ENCODE measurements at places on chromosomes 13 and 19.

GRCh38 chr13:31090961-31091624 is 70.6 kb downstream of the HSPH1 start:
- DNase-seq, result no peak

DNA sequence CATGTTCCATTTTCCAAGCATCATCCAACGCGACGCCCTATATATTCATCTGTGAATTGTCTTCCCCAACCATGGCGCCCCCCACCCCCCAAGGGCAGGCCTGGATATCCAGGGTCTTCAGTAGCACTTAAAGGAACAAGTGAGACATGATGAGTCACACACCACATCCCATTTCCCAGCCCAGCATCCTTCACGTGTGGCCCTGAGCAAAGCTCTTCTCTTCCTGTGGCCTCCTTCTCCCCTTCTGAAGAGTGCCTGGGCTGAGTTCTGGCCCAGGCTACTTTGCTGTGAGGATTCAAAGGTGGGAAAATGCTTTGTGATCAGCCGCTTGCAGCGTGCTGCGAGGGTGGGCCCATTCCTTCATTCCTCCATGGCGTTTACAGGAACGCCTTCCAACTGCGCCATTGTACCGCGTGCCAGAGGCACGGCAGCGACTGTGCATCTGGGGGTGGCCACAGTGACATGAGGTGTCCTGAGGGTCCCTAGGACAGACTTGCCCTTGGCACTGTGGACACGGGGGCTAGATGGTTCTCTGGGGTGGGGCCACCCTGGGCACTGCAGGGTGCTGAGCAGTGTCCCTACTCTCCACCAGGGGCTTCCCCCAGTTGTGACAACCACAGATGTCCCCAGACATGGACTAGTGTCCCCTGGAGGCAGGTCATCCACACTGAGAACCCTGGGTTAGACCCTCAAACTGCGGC is 11.7 kb downstream of the PLIN4 start:
- no peak for DNase-seq

- no peak for DNase-seq
Measured at GRCh38 chr13:32228330-32229041, 86.7 kb downstream of the ZAR1L start.

- no peak for DNase-seq
Measured at GRCh38 chr19:6790194-6791128, 18.0 kb downstream of the VAV1 start.

DNA sequence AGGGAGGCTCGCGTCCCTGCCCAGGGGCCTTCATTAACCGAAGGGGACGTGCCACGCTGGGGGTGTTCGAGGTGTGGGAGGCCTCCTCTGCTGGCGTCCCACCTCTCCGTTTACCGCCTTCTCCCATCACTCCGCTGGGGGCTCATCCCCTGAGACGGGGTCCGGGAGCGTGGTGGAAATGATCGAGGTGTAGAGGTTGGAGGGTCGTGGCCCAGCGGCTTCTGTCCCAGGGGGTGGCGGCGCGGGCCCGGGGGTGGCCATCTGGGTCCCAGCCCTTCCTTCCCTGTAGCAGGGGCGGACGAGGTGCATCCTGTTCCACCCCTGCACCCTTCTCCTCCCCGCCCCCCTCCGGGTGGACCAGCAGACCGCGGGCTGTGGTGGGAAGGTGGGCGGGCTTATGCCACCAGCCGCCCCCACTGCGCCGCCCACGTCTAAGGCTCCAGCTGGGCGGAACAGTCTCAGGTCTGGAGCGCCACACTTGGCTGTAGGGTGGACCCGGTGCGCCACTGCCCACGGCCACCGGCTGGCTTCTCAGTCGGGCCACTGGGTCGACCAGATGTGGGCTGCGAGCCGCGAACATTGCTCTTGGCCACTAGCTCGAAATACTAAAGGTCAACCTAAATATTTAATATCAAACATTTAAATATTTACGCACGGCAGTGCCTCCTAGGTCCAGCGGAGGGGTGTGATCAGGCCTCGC is 69.5 kb downstream of the ZNF723 start:
- DNase-seq, result no peak

DNA sequence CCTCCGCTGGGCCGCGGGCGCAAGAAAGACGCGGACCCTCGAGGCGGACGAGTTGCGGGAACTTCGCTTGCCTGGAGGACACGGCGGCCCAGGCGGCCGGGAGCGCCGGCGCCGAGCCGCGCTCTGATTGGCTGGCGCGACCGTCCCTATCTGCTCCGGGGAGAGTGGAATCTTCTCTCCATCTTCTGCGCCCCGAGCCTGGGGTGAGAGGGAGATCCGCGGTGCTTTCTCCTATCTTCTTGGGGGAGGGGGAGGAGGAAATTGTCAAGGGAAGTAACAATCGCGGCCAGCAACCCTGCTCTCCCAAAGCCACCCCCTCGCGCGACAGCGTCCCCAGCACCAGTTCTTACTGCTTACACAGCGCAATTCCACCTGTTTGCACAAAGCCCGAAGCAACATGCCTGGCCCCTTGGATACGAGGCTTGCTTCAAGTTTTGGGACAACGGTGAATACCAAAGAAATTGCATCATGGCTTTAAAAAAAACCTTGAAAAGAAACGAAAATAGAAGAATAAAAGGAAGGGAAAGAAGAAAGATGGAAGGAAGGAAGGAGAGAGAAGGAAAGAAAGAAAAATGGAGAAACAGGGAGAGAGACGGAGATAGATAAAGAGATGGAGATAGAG is 4.8 kb downstream of the SOX21 start:
- DNase-seq, result no peak

- DNase-seq, result peak; percentile 5
Measured at GRCh38 chr13:77544758-77545338, 9.3 kb downstream of the SCEL start.

DNA sequence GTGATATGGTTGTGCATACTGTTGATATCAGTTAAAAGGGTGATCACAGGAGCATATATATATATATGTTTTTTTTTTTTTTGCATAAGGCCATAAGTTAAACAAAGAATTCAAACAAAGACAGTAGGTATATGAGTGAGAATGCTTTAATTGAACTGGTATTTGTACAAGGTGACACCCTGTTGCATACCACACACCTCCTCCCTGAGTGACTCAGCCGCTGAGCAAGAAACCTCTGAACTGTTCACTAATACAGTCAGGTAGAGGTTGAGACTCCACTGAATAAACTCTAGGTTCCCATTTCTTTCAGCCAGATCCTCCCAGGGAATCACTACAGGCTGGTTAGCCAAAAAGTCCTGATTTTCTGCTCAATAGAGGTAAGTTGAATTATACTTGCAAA is at the start of gene SCEL:
SCEL (plus strand) TSS at position 259 of the 400 bp plus-strand sequence. CDS start 20,170 bp downstream, outside the sequence.
- DNase-seq, result no peak

DNA sequence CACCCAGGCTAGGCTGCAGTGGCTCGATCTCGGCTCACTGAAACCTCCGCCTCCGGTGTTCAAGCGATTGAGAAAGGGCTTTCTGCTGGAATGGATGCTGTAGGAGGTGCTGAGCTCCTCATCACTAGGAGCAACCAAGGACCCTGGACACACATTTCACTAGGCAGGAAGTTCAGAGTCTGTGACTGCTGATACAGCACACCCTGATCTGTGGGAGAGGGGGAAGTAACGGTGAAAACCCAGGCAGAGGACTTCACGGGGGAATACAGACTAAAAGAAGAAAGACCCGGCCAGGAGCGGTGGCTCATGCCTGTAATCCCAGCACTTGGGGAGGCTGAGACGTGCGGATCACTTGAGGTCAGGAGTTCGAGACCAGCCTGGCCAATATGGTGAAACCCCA is 11.9 kb upstream of the NOTCH3 start:
- no peak for DNase-seq

DNA sequence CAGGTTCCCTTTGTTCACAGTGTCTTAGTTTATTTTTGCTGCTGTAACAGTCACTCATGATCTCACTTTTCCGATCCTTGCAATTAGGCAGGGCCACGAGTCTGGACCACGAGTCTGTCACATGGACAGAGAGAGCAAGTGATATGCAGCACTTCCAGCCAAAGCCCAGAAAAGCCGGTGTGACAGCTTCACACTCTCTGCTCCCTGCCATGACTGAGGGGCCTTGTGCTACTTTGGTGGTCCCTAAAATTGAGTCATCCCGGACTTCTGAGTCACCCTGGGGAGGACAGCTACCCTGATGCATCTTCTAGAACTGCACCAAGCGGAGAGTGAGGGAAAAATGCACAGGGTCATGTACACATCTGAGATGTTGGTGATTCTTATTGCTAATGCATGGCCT is 179.6 kb downstream of the EFNB2 start:
- no peak for DNase-seq

GRCh38 chr13:44540761-44541434 is 35.2 kb downstream of the TSC22D1 start:
- DNase-seq, result peak; percentile 14

GRCh38 chr13:91523116-91523515 is 124.7 kb downstream of the GPC5 start:
- no peak for DNase-seq

- DNase-seq, result no peak
Measured at GRCh38 chr13:91693466-91693865, 295.0 kb downstream of the GPC5 start.

DNA sequence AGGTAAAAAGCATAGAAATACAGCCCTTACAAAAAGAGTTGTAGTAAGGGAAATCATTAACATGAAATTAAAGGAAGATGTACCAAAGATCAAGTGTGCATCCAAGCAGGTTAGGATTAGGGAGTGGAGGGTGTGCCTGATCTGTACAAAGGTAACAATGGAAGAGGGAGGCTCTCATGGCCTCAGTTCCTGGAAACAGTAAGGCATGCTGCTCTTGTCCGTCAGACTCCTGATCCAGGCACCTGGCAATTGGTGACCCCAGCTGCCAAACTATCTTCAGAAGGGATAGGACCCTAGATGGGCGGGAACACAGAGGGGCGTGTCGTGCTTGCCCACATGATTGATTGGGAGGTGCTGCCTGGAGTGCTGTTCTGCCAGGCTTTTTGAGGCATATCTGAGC is 4.5 kb downstream of the TEX26 start:
- no peak for DNase-seq

DNA sequence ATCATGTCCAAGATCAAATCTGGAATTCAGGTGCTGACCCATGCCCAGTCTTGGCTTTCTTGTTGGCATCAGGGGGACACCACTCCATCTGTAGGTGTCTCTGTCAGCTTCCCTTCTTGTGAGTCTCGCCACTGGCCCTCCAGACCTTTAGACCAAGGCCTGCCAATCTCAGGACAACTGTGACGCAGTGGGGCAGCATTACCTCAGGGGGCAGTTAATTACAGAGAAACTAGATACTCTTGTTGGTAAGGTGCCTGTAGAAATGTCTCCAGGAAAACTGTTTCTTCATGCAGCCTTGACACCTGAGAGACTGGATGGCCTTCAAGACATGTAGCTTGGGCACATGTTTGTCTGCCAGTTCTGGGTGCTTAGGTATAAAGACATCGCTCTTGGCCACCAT is 46.7 kb upstream of the DACH1 start:
- DNase-seq, result no peak

- no peak for DNase-seq
Measured at GRCh38 chr13:93859716-93860115, 619.8 kb downstream of the DCT start.

- no peak for DNase-seq
Measured at GRCh38 chr13:23794267-23795161, 94.7 kb downstream of the MIPEP start.

GRCh38 chr19:43957891-43958290 is 6.9 kb downstream of the ZNF221 start:
- no peak for DNase-seq

GRCh38 chr13:80477661-80478443 is 136.9 kb upstream of the SPRY2 start:
- DNase-seq, result no peak

DNA sequence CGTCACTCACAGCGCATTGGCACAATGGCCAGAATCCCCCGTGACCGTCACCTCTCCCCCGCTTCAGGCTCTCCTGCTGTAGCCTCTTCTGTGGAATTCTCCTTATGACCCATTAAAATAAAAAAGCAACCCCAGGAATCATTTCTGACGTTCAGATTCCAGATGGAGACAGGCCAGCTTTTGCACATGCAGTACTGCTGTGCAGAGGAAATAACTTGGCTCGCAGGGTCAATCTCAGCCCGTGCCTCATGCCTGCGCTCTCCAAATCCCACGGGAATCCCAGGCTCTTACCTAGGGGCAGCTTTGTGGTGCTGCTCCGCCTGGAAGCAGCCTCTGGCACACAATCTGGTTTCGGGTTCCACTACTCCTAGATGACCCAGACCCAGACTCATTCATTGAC is 32.7 kb upstream of the SOX1 start:
- DNase-seq, result no peak

DNA sequence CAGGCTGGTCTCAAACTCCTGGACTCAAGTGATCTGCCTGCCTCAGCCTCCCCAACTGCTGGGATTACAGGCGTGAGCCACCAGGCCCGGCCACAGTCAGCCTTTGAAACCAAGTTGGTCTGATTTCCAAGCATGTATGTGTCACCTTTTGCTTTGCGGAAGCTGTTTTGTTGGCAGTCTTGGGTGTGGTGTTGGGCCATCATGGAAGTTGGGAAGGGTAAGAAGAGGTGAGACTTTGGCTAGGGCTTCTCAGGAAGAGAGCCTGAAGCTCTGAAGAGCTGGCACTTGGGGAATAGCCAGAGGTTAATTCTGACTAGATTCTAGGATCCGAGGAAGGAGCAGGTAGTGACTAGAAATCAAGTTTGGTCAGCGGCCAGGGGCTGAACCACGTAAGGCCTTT is 2.8 kb downstream of the RSPH6A start:
- no peak for DNase-seq

GRCh38 chr19:45103156-45103507 is 10.2 kb downstream of the PPP1R37 start:
- peak; percentile 47 for DNase-seq

GRCh38 chr13:110475550-110476219 is 85.8 kb downstream of the RAB20 start:
- DNase-seq, result no peak

GRCh38 chr13:108304170-108305016 is 34.9 kb downstream of the TNFSF13B start:
- no peak for DNase-seq

DNA sequence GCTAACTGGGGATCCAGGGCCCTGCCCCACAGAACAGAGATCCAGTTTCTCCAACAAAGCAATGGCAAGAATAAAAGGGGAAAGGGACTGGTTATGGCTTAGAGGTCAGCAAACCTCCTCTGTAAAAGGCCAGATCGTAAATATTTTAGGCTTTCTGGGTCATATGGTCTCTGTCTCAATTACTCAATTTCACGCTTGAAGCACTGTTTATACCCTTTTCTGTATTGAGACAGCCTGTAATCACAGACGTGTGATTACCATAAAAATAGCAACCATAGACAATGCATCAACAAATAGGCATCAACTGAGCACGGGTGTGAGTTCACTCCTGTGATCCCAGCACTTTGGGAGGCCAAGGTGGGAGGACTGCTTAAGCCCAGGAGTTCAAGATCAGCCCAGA is 9.3 kb downstream of the RAB3D start:
- no peak for DNase-seq

DNA sequence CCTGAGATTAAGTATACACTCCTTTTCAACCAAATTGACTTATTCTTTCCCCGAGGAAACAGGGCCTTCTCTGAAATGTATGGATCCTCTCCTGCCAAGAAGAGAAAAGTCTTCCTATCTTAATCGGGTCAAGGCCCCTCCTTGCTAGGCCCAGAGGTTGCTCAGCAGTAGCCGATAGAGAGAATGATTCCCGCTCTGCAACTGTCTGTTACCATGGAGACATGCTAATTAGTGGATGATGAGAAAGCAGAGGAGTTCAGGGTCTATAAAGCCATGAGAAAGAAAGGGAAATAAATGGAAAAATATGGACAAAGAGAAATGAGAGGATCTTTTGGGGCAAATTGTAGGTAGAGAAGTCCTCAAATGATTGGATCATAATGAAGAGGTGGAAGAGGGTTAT is 103.5 kb downstream of the POU4F1 start:
- no peak for DNase-seq
